ENCODE measurements at places on chromosomes 13 and 19. TPM values are rescaled to one million over a fixed set of nuclear protein-coding genes. Genes with fewer than 3 reads are reported as not detected.

GRCh38 chr19:709196-709964 is 645 bp downstream of the PALM start:
- peak; percentile 58 for DNase-seq

DNA sequence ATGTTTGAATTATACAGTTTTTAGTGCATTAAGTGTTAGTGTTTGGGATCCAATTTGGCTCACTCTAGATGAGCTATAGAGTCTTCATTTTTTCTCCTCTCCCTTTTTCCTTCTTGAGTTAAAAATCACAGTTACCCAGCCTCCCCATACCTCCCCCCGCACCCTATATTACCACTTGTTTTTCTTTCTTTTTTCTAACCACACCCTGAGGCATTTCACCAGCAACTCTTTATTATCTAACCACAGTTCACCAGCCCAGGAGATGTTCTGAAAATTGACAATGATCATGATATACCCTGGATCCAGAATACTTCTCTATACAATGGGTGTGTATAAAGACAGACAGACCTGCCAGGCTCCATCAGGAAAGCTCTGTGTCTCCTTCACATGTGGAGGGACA is 86.5 kb upstream of the UBL3 start:
- DNase-seq: no peak

GRCh38 chr19:57648331-57649003 is 15.5 kb downstream of the ZNF211 start:
- no peak for DNase-seq

DNA sequence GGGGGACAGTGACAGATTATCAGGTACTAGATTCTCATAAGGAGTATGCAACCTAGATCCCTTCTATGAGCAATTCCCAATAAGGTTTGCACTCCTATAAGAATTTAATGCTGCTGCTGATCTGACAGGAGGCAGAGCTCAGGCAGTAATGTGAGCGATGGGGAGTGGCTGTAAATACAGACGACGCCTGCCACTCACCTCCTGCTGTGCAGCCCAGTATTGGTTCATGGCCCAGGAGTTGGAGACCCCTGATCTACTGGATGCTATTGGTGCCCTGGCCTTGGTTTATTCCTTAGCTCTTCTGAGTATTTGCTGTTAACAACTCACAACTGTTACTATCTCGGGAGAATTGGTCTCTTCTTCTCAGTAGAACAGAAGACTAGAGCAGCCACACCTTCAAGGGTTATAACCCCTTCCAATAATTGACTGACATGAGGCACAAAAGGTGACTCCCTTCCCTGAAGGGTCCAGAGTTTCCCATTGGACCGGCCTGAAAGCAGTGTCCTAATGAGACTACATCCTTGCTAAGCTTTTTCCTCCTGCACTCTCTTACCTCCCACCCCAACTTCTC is 35.0 kb upstream of the RBM26 start:
- no peak for DNase-seq

DNA sequence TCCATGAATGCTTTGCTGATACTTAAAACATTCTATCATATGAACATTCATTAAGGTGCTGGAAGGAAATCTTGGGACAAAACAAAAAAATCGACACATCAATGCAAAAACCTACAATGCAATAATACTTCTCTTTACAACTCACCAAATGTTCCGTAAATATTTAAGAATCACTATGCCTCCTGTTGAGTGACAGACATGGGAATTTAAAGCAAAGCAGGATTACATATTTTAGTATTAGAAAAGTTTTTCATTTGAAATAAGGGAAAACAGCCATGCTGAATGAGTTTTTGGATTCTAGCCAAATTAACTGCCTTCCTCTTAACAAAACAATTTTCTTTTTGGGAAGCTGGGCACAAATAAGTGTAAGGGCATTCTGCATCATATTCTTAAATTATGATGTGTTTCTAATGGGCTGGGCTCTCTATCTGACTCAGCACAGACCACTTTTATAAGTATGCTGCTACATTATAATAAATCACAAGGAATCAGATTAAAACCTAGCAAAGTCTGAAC is 93.7 kb downstream of the RBM26 start:
- no peak for DNase-seq

DNA sequence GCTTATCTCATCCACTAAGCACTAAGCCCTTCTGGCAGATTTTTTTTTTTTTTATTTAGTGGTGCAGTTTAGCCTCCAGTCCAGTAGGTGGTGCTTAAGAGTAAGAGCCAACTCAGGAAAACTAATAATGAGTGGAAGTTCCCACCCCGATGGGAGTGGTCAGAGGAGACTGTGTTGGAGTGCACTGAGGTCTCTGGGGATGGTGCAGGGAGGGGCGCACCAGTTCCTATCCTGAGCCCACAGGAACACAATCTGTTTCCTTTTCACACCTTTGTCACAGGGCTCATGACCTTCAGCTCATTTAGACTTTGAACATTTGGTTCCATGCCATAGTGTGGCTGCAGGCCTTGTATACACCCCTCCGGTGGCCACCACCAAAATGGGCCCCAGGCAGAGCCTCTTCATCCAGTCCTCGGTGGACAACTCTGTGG is 367.4 kb downstream of the SPRY2 start:
- DNase-seq: no peak

- DNase-seq: no peak
Measured at GRCh38 chr13:114204894-114205293, 25.8 kb downstream of the CFAP97D2 start.

- DNase-seq: no peak
Measured at GRCh38 chr13:37621811-37622361, 23.3 kb upstream of the POSTN start.

- no peak for DNase-seq
Measured at GRCh38 chr13:64845110-64845509, 2385.0 kb downstream of the PCDH9 start.

DNA sequence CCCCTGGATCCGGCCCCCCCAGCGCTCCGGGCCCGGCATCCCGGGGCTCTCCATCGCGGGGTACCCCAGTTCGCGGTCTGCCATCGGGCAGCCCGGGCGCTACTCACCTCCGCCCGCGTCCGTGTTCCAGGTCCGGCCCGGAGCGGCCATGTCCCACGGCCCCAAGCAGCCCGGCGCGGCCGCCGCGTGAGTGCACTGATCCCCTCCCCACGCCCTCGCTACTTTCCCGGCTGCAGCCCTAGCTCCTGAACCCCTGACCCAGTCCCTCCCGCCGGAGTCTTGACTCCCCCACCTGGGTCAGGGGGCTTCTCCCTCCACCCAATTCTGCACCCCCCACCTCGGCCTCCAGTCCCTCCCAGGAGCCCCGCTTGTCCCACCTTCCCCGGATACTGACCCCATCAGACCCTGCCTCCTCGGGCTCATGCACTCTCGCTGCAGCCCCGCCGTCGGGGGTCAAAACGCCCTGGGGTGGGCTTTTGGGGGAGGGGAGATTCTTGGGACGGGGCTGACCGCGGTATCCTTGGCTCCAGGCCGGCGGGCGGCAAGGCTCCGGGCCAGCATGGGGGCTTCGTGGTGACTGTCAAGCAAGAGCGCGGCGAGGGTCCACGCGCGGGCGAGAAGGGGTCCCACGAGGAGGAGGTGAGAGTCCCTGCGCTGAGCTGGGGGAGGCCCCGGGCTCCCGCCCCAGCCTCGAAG is 566 bp downstream of the HMG20B start:
- DNase-seq: no peak

GRCh38 chr19:38152461-38153379 is 71.3 kb downstream of the DPF1 start:
- no peak for DNase-seq

GRCh38 chr19:10991076-10991475 is 30.2 kb downstream of the SMARCA4 start:
- DNase-seq: no peak

DNA sequence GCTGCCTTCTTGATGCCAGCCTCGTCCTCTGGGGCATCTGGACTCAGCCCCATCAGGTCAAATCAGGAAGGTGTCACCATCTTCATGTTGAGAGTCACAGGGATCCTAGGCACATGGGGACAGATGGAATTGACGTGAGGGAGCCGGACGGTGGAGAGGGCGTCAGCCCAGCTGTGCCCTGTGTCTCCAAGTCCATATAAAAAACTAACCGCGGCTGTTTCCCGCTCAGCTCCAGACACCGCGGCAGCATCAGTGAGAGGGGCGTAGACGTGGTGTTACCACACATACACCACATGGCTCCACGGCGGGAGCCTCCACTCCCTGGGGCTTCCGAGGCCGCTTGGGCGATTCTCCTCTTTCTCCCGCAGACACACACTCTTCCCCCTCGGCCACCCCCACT is 5.6 kb upstream of the PRR36 start:
- DNase-seq: no peak

GRCh38 chr13:102814025-102814607 is 15.2 kb downstream of the BIVM start:
- DNase-seq: no peak

DNA sequence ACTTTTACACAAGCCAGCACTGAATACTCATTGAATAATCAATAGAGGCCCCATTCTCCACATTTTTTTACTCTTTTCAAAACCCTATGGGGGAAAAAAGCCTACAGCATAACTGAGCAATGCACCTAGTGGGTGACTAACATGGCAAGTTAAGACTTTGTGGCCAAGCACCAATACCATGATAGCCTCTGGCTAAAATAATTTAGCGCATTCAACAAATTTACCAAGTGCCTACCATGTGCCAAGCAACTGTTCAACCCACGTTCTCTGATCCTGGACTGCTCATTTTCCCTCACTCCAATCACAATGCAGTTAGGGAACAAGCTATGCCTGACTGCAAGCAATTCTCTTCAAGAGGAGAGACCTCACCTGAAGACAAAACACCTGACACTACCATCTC is 3.0 kb downstream of the ANKRD10 start:
- DNase-seq: no peak

The CD209 gene
- 3.9 TPM for total RNA-seq

The PLPPR3 gene
- total RNA-seq: not detected

The ZNF223 gene
- total RNA-seq: 7.3 TPM

The MARK4 gene
- total RNA-seq: 14.2 TPM

The KCTD15 gene
- 41.5 TPM for total RNA-seq

The CBLC gene
- total RNA-seq: 1.5 TPM

The CYP2F1 gene
- total RNA-seq: not detected
